ENCODE measurements at places on chromosomes 7 and 10.
A peak's percentile ranks its signal among the peaks of the same experiment; 100 is the strongest.

- no peak for DNase-seq
Measured at GRCh38 chr10:102775201-102775934, 31.6 kb downstream of the WBP1L start.

GRCh38 chr7:25738528-25738927, 413.5 kb upstream of the NFE2L3 start:
- no peak for DNase-seq

- DNase-seq, result peak; percentile 94
Measured at GRCh38 chr10:32985775-32986350, 27.8 kb upstream of the ITGB1 start.

GRCh38 chr10:16857419-16857818, 40.2 kb upstream of the RSU1 start:
- DNase-seq, result no peak

GRCh38 chr10:24759672-24760071, 36.0 kb upstream of the ARHGAP21 start:
- DNase-seq, result no peak

GRCh38 chr7:114865564-114865963, 56.3 kb upstream of the MDFIC start:
- DNase-seq, result peak; percentile 82

DNA sequence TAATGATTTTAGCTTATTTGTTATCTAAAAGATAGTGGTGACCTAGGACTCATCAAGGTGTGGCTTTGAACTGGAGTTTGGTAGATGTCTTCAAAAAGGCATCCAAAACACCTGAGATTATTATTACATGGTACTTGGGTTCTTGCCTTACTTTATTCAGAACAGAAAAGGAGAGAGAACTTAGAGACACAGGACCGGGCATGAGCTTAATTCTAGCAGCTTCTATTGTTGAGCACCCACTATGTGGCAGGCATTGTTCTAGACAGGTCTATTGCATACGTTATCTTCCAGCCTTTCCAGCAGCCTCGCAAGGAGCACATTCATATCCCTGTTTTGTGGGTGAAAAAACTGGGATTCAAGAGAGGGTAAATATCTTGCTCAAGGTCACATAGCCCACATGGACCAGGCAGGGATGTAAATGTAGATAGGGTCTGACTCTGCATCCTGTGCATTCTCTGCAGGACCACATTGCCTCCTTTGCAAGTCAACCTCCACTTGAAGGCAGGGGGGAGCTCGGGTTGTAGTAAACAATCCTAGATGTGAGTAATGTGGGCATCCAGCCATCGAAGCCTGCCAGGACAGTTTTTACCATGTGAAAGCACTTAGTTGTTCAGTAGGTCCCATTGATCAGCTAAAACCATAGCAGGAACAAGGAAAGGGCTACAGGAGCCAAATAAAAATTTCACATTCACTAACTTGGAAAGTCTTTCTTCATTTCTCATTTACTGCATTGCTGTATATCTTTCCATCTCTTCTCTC, 551.4 kb downstream of the LRMDA start:
- DNase-seq, result no peak

- DNase-seq, result peak; percentile 67
Measured at GRCh38 chr7:127658970-127659630, 7.1 kb downstream of the SND1 start.

DNA sequence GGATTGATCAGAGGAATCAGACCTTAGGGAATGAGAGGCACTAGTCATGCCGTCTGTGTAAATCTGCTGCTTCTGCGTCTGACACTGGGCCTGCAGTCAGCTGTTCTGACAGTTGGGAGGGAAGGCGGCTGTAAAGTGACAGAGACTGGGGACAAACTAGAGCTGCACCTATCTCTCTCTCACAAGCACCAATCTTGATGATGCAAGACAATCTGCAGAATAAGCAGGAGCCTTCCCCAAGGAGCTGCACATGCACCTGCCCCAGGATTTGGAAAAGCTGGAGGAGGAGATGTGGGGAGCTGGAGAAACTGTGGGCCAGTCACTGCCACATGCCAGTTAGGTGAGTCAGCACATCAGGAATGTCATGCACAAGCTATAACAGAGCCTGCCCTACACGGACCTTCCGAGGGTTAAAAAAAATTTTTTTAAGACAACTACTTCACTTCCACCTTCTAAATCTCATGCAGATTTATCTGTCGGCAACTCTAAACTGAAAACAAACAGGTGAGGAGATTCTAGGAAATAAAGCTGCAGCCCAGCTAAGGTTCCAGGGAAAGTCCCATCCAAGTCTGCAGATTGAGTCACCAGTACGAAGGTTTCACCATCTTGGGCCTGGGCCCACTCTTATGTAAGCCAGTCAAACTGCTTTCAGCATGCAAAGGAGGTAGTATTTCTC, 39.2 kb downstream of the ENO4 start:
- peak; percentile 25 for DNase-seq

GRCh38 chr10:74371696-74372095, 220.7 kb downstream of the ADK start:
- no peak for DNase-seq

- DNase-seq, result no peak
Measured at GRCh38 chr7:157080111-157080730, 58.5 kb upstream of the UBE3C start.

DNA sequence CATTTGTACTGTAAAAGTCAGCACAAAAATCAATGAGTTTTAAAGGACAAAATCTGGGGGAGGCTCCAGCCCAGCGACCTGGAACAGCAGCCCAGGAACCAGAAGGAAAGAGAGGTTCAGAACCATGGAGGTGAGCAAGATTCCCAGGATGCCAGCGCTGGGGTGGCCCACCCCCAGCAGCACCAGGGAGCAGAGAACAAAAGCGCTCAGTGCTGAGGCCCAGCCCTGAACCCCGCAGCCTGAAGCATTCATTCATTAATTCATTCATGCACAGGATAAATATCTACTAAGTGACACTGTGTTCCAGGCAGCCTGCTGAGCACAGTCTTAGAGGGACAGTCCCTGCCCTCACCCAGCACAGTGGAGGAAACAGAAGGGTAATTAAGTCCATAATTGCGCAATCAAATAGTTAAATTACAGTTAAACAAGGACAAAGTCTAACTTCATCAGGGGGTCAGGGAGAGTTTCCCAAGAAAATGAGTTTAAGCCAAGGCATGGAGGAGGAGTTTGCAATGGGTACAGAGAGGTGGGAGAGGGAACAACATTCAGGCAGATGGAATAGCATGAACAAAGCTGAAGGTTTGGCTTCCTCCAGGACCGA, 202.3 kb downstream of the GRID1 start:
- DNase-seq, result no peak

DNA sequence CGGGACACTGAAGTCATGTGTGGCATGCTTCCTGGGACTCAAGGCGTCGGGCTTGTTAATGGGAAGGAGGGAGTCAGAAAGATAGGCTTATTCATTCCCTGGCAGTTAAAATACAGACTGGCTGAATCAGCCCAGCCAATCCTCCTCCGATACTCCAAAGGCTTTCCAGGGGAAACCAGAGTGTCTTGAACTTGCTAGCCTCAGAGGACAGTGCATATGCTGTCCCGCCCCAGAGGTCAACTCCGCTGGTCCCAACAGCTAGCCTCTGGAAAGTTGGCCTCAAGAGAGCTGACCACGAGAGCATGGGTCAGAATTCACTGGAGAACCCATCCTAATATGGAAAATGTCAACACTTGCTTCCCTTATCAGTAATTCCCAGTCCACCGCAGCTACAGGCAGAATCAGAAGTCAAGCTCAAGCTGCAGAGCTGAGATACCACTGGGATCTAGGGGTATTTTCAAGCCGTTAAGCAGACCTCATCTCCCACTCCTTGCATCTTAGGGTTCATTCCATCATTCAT, 43.0 kb downstream of the ELMO1 start:
- DNase-seq, result no peak

DNA sequence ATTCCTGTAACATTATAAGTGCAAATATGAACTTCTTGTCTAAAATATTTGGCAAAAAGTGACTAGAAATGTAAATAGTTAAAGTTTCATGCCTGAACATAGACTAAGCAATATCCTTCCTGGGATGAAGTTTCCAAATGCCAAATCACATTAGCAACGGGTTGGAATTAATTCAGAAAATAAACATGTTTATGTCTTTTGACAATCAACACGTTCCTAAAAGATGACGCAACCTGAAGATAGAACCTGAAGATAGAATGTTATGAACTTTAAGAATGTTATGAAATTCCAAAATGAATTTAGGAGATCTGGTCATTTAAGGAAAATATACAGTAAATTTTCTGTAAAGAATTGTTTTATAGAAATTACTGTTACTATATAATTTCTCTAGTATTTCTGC, 9.2 kb downstream of the LAMB4 start:
- no peak for DNase-seq

- DNase-seq, result no peak
Measured at GRCh38 chr7:16463520-16463919, 2.0 kb downstream of the SOSTDC1 start.

- DNase-seq, result no peak
Measured at GRCh38 chr7:51142741-51143385, 173.7 kb downstream of the COBL start.

- no peak for DNase-seq
Measured at GRCh38 chr10:34405611-34406462, 409.3 kb downstream of the PARD3 start.

DNA sequence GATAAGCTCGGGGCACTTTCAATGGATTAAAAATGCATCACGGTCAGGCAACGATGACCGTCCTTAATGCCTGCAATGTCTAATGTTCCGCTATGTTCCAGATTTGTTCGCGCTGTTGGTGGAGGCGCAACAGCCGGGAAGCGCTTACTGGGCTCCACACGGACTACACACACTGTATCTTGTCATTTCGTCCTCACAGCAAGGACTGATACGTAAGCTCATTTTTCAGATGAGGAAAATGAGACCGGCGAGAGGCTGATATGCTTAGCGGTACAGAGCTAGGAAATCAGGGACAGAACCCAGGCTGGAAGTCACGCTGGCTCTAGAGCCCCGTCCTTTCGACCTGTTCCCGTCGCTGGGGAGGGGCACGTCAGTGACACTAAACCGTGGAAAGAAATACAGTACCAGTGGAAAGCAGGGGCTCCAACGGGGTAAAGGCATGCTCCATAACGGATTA, 670 bp downstream of the TPK1 start:
- DNase-seq, result peak; percentile 61

DNA sequence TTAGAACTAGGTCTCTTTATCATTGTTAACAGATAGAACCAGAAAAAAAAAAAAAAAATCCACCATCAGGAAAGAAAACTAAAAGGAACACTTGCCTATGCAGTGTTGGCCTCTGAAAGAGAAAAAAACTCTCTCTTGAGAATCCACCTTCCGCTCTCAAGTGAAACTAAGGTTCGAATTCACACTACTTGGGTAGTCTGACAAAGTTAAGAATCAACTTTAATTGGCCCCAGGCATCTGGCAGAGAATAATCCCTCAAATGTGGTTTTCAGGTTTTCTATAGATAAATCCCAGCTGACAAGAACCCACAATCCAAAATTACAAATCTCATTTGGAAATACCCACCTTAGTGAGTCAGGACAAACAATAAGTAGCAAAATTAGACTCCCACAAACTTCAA, 199.7 kb upstream of the LRRN3 start:
- no peak for DNase-seq

GRCh38 chr7:1977059-1977875, 255.5 kb downstream of the MAD1L1 start:
- DNase-seq, result no peak

DNA sequence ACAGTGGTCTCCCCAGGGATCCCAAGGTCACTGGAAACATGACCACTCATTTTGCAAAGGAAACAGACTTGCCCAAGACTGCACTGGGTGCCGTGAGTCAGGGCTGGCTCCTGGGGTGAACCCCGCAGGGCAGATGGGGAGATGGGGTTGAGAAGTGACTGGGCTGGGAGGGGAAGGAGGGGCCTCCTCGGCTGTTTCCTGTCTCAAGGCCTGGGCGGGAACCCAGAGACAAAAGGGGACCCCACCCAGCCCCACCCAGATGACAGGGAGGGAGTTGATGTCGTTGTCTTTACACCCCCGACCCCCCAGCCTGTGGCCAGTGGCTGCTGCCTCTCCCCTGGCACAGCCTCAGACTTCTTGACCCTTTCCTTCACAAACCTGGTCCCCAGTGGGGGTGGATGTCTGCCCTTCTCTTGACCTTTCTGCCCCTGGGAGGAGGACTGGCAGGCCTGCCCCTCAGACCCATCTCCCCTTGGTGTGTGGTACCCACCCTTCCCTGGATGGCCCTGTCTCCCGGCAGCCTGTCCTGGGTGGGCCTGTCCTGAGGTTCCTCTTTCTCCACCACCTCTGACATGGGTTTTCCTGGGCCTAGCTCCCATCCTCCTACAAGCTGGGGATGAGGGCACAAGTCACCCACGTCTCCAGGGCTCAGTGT, 1.4 kb downstream of the MYO1G start:
- DNase-seq, result peak; percentile 70

DNA sequence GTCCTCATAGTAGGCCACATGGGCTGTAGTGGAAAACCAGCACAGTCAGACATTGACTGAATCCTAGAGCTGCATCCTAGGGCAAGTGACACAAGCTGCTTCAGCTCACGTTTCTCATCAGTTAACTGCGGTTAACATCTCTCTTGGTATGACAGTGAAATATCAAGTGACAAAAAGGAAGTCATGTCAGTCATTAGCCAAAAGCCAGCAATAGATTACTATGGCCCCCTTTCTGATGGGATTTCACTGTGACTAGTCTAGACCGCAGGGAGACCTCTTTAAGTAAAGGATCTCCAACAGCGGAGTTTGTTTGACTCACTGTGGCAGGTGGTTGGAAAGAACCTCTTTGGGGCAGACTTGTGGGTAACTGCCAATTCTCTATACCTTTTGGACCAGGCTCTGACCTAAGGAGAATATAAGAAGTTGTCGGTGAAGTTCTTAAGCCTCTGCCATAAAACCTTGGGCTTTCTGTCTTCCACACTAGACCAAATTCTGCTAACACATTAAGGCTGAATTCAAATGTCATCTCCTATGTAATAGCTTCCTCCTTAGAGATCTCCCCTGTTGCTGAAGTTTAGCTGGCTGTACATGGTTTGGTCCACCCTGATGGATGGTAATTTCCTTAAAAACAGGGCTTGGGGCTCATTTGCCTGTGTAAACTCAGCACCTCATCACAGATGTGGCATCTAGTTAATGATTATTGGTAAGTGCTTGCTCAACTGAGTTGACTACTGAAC, 115.3 kb downstream of the SGMS1 start:
- no peak for DNase-seq

- DNase-seq, result no peak
Measured at GRCh38 chr10:48206482-48207250, 67.8 kb downstream of the FRMPD2 start.

- DNase-seq, result no peak
Measured at GRCh38 chr10:68560943-68561864, 1.1 kb downstream of the TET1 start.

- DNase-seq, result no peak
Measured at GRCh38 chr10:132408823-132409666, 12.0 kb downstream of the PWWP2B start.

DNA sequence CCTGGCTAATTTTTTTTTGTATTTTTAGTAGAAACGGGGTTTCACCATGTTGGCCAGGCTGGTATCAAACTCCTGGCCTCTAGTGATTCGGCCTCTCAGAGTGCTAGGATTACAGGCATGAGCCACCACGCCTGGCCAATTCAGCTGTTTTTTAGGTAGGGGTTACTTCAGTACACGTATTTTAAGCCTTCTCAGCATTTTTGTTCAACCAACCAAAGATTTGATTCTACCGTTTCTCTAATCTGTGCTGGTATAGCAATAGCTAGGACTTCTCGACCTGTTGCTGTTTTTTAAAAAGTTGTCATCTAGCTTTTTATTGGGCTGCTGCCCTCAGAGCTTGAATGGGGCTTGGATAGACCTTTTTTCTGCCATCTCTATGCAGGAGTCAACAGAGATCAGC, 34.9 kb downstream of the PROSER2 start:
- DNase-seq, result no peak

All from suppressor macrophage (primary cell).